ENCODE measurements at places on chromosomes 2 and 18. TPM values are rescaled to one million over a fixed set of nuclear protein-coding genes. Genes with fewer than 3 reads are reported as not detected.
A peak's percentile ranks its signal among the peaks of the same experiment; 100 is the strongest.

- H3K27me3 ChIP-seq: no peaks in the 10 kb centered on the region
- DNase-seq: no peak
- H3K4me1 ChIP-seq: peaks cover 4% of the 10 kb centered on the region
- peak overlapping the region; percentile 38 for H3K27ac ChIP-seq
- no peaks in the 10 kb centered on the region for H3K36me3 ChIP-seq
- peak overlapping the region; percentile 28 for H3K4me3 ChIP-seq
Measured at GRCh38 chr2:231687133-231687852, 21.0 kb upstream of the PTMA start.

DNA sequence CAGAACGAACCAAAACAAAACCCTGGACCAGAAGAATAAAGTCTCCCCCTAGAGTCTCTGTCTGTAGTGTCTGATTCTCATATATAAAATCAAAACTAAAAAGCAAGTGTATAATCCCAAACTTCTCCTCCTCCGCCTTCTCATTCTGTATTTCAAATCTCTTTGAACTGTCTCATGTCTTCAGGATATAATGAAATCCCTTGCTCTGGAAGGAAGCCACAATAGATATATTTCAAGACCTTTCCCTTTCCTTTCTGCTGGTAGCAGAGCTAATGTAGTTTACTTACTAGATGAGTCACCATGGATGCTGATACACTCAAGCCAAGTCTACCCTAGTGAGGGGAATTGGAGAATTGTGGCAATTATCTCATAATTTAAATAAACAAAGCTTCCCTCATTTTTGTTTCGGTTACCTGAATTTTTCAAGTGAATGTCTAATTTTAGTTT is 33.5 kb upstream of the CCDC93 start:
- H3K27ac ChIP-seq: no peak overlapping the region
- H3K4me3 ChIP-seq: no peak overlapping the region
- DNase-seq: no peak
- no peaks in the 10 kb centered on the region for H3K36me3 ChIP-seq
- peaks cover 7% of the 10 kb centered on the region for H3K4me1 ChIP-seq
- no peaks in the 10 kb centered on the region for H3K27me3 ChIP-seq

DNA sequence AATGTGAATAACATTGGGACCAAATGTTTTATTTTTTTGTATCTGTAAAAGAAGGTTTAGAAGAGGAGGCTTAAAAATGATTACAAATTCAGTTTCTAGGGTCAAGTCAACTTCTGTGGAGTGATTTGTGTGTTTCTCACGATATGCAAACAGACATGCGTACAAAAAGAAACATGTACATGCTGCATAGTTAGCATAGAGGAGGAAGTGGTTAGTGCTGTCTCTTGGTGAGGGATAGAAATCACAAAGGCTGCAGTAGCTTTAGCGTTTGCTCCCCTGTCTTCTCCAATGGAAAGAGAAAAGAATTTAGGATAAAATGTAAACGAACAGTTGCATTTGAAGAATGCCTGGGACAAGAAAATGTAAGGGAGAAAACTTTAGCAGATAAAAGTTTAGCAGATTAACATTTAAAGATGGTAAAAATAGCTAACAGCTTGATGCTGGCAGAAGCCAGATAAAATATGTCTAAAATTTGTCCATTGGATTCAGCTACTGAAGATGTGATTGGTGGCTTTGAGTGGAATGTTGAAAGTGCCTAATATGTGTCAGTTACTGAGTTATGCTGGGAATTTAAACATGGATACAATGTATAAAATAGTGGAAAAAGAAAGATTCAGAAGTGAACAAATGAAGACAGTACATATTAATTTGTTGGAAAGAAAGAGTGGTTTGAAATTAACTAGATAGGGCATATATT is 44.9 kb downstream of the MALT1 start:
- no peak for DNase-seq
- peaks cover 9% of the 10 kb centered on the region for H3K4me1 ChIP-seq
- peak overlapping the region; percentile 41 for H3K27ac ChIP-seq
- no peak overlapping the region for H3K4me3 ChIP-seq

DNA sequence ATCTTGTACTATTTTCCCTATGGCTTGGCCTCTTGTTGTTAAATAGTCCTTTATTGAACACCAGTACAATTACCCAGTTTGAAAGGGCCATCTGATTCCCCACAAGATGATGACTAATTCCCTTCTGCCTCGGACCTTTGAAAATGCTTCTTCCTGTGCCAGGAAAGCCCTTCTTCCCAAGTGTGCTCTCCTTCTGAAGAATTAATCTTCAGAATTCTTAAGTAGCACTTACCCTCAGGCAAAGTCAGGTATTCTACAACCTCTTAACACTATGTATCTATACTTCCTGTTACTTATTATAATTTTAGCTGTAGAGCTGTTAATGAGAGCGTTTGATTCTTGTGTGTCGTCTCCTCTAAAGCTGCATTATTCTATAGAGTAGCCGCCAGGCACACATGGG is 28.6 kb upstream of the MEX3C start:
- H3K27me3 ChIP-seq: no peaks in the 10 kb centered on the region
- no peak for DNase-seq
- H3K4me1 ChIP-seq: no peaks in the 10 kb centered on the region
- H3K4me3 ChIP-seq: no peak overlapping the region

DNA sequence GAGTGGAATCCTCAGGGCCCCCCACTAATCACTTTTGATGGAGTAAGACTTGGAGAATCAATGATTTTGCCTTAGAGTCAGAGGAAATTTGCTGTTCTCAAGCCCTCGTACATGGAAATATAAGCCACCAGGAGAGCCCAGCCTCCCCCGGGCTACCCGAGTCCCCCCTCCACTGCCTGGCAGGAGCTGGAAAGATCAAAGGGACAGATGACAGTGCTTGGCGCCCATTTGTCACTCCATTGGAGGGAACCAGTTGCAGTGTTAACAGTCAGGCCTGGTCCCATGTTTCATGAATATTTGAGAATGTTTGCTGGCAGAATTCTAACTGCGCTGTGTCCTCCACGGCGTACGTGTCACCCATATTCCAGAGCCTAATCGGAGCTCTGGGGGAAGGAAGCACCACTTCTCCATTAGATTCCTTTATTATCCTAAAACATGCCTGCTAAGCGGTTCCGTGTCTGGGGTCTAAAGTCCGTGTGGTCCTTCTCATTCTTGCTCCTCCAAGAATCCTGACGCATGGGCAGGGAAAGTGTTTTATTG is 202.4 kb downstream of the KLHL29 start:
- H3K4me3 ChIP-seq: no peak overlapping the region
- no peaks in the 10 kb centered on the region for H3K36me3 ChIP-seq
- H3K4me1 ChIP-seq: no peaks in the 10 kb centered on the region
- no peaks in the 10 kb centered on the region for H3K27me3 ChIP-seq

DNA sequence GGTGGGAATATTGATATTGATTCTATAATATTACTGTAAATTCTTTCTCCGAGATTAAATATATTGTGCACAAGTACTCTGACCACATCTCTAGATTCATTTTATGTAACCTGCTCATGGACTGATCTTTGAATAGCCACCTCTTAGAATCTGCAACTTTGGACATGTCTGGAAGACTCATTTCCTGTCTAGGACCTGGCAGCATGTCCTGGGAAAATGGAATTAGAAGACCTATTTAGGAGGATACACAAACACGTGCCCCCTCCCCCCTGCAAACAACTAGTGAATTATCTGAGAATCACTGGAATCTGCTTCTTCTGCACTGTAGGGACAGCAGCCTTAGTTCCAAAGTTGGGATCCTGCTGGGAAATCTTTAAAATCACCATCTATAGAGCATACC is 94.1 kb downstream of the UBE2E3 start:
- H3K27ac ChIP-seq: no peak overlapping the region
- H3K36me3 ChIP-seq: no peaks in the 10 kb centered on the region
- H3K4me1 ChIP-seq: no peaks in the 10 kb centered on the region
- DNase-seq: no peak
- no peaks in the 10 kb centered on the region for H3K27me3 ChIP-seq

GRCh38 chr2:19256121-19256601 is 102.3 kb downstream of the OSR1 start:
- no peaks in the 10 kb centered on the region for H3K27me3 ChIP-seq
- no peak overlapping the region for H3K27ac ChIP-seq
- no peaks in the 10 kb centered on the region for H3K4me1 ChIP-seq
- H3K36me3 ChIP-seq: no peaks in the 10 kb centered on the region

DNA sequence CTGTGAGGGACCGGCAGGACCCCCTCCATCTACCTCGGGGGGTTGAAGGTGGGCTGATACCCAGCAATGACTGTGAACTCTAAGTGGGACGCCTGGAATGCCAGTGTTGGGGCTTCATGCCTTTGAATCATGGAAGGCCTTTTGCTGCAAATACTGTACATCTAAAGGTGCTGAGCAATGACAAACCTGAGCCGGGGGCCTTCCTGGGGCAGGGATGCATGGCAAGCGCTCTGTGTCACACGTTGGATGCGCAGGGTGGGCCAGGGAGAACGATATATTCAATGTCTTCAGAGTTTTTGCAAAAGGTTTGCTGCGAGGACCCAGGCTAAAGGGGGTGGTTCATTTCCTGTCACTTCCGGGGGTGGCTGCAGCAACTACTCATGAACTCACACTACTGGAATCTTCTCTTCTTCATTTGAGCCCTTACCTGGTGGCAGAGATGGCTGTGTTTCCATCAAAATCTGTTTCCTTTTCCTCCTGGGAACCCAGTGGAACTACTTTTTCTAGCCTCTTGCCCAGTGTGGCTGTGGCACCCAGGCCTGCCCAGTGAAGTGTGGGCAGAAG is 24.1 kb upstream of the INHBB start:
- no peak overlapping the region for H3K27ac ChIP-seq
- no peak overlapping the region for H3K4me3 ChIP-seq
- DNase-seq: no peak

- no peaks in the 10 kb centered on the region for H3K27me3 ChIP-seq
- no peaks in the 10 kb centered on the region for H3K36me3 ChIP-seq
- DNase-seq: no peak
- no peak overlapping the region for H3K4me3 ChIP-seq
- H3K27ac ChIP-seq: no peak overlapping the region
Measured at GRCh38 chr2:23662941-23663920, 263.7 kb downstream of the ATAD2B start.

DNA sequence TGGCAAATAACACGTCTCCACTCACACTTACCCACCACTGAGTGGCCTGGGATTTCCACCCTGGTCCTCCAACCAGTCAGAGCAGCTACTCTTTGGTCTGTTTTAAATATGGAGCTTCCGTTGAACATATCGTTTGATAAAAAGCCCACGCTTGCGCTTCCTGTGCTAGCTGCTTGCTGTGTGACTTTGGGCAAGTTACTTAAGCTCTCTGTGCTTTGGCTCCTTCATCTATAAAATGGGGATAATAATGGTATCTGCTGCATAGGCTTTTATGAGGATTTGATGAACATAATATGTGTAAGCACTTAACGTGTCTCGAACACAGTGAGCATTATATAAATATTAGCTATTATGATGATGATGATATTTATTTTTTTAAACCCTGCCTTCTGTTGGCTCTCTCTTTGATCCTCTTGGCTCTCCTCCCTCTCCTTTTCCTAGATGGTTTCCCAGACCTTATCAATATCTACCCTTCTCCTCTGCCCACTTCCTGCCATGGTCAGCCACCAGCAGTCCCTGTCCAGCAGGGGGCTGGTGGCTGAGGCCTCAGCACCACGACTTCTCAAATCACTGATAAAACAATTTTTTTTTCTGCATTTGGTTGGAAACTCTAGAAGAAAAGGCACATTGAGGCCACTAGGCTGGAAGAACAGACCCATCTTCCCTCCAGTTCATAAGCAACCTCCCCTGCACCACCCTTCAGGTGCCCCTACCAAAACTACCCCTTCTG is 191.9 kb downstream of the LOXHD1 start:
- no peaks in the 10 kb centered on the region for H3K27me3 ChIP-seq
- H3K27ac ChIP-seq: no peak overlapping the region
- no peak overlapping the region for H3K4me3 ChIP-seq
- H3K36me3 ChIP-seq: no peaks in the 10 kb centered on the region
- no peak for DNase-seq

GRCh38 chr2:119442226-119442619 is 10.6 kb downstream of the TMEM37 start:
- no peak overlapping the region for H3K27ac ChIP-seq
- DNase-seq: no peak
- no peaks in the 10 kb centered on the region for H3K36me3 ChIP-seq
- H3K4me1 ChIP-seq: no peaks in the 10 kb centered on the region
- no peaks in the 10 kb centered on the region for H3K27me3 ChIP-seq

GRCh38 chr2:101114268-101114783 is 36.9 kb downstream of the TBC1D8 start:
- no peak overlapping the region for H3K4me3 ChIP-seq
- H3K4me1 ChIP-seq: peaks cover 18% of the 10 kb centered on the region
- DNase-seq: no peak
- H3K27ac ChIP-seq: peak overlapping the region; percentile 44
- H3K36me3 ChIP-seq: no peaks in the 10 kb centered on the region

- H3K27me3 ChIP-seq: no peaks in the 10 kb centered on the region
- H3K36me3 ChIP-seq: no peaks in the 10 kb centered on the region
- H3K4me1 ChIP-seq: no peaks in the 10 kb centered on the region
- no peak for DNase-seq
Measured at GRCh38 chr2:199366406-199366805, 91.3 kb downstream of the SATB2 start.

Gene CD226
- total RNA-seq: 56.2 TPM

Gene MFF
- total RNA-seq: 68.5 TPM

Gene SP5
- not detected for total RNA-seq

Gene CDK15
- not detected for total RNA-seq

Gene SPDYA
- total RNA-seq: 0.58 TPM
